Breast epithelium (tissue), 4 donors: ENCODE measurements at places on chromosomes 5 and 9.

- H3K27me3 ChIP-seq = no peaks in the 10 kb centered on the region
- no peaks in the 10 kb centered on the region for H3K36me3 ChIP-seq
- peak overlapping the region; percentile 25 for H3K27ac ChIP-seq
- no peak overlapping the region for H3K4me3 ChIP-seq
Observed at GRCh38 chr9:93177676-93178075, 6.3 kb upstream of the WNK2 start.

DNA sequence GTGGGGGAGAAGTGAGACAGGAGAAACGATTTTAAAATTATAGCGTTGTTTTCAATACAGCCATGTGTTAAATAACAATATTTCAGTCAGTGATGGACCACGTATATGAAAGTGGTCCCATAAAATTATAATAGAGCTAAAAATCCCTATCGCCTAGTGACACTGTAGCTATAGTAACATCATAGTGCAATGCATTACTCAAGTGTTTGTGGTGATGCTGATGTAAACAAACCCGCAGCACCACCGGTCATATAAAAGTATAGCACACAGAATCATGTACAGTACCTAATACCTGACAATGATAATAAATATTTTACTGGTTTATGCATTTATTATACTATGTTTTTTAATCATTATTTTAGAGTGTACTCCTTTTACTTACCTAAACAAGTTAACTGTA, 407.4 kb upstream of the SEMA6A start:
- no peak overlapping the region for H3K4me3 ChIP-seq
- H3K4me1 ChIP-seq = no peaks in the 10 kb centered on the region
- H3K27ac ChIP-seq = no peak overlapping the region
- H3K36me3 ChIP-seq = no peaks in the 10 kb centered on the region

GRCh38 chr5:78586251-78586650, 62.3 kb downstream of the LHFPL2 start:
- H3K4me3 ChIP-seq = no peak overlapping the region
- H3K27me3 ChIP-seq = no peaks in the 10 kb centered on the region
- H3K27ac ChIP-seq = peak overlapping the region; percentile 76
- DNase-seq = no peak
- H3K4me1 ChIP-seq = no peaks in the 10 kb centered on the region

GRCh38 chr5:67434466-67434865, 237.9 kb upstream of the CD180 start:
- no peak overlapping the region for H3K27ac ChIP-seq
- no peak overlapping the region for H3K4me3 ChIP-seq
- no peaks in the 10 kb centered on the region for H3K36me3 ChIP-seq

GRCh38 chr9:135301271-135302263, 178.0 kb upstream of the PPP1R26 start:
- H3K36me3 ChIP-seq = no peaks in the 10 kb centered on the region
- DNase-seq = no peak
- no peak overlapping the region for H3K4me3 ChIP-seq
- no peaks in the 10 kb centered on the region for H3K4me1 ChIP-seq

GRCh38 chr9:13478160-13478559, 198.7 kb upstream of the MPDZ start:
- H3K4me3 ChIP-seq = no peak overlapping the region
- H3K36me3 ChIP-seq = no peaks in the 10 kb centered on the region
- H3K27ac ChIP-seq = peak overlapping the region; percentile 38

GRCh38 chr5:9176641-9177040, 369.2 kb downstream of the SEMA5A start:
- H3K36me3 ChIP-seq = no peaks in the 10 kb centered on the region
- H3K4me1 ChIP-seq = no peaks in the 10 kb centered on the region
- H3K27ac ChIP-seq = no peak overlapping the region
- H3K4me3 ChIP-seq = no peak overlapping the region

DNA sequence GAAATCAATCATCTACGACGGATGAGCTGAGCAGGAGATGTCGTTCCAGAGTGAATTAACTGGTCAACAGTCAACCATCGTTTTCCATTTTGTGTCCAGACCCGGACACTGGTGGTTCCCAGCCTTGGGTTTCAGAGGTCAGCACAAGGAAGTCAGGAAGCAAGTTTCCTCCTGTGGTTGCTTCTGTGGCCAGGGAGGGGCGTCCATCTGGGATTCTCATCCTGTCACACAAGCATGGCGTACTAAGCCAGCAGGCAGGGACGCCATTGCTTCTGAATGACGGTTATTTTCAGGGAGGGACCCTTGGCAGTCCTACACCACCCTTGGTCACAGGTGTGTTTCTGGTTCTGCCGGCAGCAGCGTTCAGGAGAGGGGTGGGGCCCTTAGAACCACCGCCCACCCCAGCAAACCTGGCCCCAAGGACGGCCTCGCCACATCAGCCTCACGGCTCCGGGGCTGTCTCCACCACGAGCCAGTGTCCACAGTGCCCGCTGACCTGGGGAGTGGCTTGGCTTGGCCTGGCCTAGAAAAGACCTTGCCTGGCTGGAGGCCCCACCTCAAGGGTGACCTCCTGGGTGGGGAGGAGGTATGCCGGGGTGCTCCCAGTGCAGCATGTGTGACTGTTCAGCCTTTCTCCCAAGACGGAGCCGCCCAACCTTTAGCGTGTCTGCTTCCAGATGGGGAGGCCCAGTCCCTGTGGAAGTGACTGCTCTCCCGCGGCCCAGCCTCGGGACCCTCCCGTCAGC, 25.2 kb downstream of the NDUFS6 start:
- no peaks in the 10 kb centered on the region for H3K4me1 ChIP-seq
- DNase-seq = no peak
- H3K36me3 ChIP-seq = no peaks in the 10 kb centered on the region
- no peak overlapping the region for H3K27ac ChIP-seq

DNA sequence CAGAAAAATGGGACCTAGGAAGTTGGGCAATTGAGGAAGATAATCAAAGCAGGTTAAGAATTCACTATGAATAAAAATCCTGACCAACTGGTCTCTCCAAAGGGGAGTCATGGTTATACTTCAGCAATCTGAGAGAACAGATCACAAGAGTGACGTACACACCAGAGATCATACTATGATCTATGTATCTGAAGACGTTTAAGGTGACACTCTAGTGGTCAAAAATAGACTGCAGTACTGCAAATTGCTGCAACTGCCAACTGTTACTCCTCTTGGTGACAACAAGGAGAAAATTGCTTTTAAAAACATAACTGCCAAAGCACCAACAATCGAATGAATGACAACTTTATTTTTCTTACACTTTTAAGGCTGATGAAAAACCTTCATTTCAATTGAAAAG, 4.9 kb downstream of the AK6 start:
- no peak overlapping the region for H3K4me3 ChIP-seq
- no peaks in the 10 kb centered on the region for H3K36me3 ChIP-seq
- no peaks in the 10 kb centered on the region for H3K27me3 ChIP-seq
- no peak overlapping the region for H3K27ac ChIP-seq
- DNase-seq = no peak

DNA sequence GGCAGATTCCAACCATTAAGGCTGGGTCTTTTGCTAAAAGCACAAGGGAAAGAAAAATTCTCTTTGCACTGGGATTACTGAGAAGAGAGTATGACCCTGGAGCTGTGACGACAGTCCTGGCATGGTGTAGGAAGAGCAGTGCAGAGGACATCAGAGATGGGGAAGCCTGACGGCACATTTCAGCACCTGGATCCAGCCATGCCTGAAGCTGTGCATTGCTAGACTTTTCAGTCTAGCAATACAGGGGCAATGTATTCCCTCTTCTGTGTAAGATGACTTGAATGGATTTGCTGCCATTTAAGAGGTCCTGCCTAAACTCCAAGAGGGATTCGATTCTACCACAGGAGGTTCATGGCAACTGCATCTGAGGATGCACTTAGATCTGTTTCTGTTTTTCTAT, 12.3 kb upstream of the MRNIP start:
- H3K27ac ChIP-seq = peak overlapping the region; percentile 81
- DNase-seq = no peak
- no peaks in the 10 kb centered on the region for H3K27me3 ChIP-seq
- H3K4me3 ChIP-seq = no peak overlapping the region
- H3K4me1 ChIP-seq = no peaks in the 10 kb centered on the region

DNA sequence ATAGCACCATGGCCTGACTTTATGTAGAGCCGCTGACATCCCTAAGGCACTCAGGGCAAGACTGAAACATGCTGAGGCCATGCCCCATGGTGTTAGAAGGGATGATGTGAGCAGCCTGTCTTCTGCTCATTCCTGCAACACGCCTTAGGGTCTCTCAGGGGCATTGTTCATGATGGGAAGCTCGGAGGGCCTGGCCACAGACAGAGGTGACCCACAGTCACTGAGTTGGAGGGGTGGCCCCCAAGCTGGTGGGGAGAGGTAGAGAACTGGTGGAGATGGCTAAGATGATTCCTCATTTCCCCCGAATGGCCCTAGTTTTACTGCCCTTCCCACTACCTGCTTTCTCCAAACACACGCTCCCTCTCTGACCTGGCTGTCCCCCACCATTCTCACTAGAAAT, 135.2 kb downstream of the BARX1 start:
- no peak overlapping the region for H3K27ac ChIP-seq
- no peaks in the 10 kb centered on the region for H3K4me1 ChIP-seq
- no peaks in the 10 kb centered on the region for H3K36me3 ChIP-seq
- H3K4me3 ChIP-seq = no peak overlapping the region

DNA sequence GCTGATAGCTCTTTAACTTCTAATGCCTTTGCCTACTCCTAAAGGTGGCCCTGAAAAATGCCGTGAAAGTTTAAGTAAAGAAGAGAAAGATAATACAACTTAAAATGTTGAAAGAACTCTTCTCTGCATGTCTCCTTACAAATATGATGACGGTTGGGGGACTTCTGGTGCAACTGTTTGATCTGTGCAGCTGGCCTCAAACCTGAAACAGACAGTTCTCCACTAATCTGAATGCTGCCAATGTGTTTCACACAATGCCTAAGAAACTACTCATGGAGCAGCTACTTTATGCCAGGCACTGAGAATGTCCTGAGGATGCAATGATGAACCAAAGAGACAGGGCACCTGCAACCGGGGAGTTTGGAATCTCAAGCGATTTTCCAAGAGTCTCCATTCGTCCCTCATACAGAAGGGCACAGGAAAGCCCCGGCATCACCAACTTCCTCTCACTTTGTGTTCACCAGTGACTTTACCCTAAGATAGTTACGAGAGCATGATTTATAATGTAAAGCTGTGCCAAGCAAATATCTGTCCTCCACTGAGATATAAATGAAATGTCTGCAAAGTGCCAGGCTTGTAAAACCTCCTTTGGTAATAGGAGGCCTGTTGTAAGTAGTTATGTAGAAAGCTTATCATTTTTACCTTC, 455.4 kb downstream of the SEMA5A start:
- no peak overlapping the region for H3K4me3 ChIP-seq
- H3K27ac ChIP-seq = no peak overlapping the region
- no peaks in the 10 kb centered on the region for H3K4me1 ChIP-seq
- DNase-seq = no peak

GRCh38 chr5:107597247-107597646, 73.5 kb downstream of the EFNA5 start:
- no peak overlapping the region for H3K27ac ChIP-seq
- no peaks in the 10 kb centered on the region for H3K4me1 ChIP-seq
- no peaks in the 10 kb centered on the region for H3K27me3 ChIP-seq
- no peak for DNase-seq
- no peak overlapping the region for H3K4me3 ChIP-seq

DNA sequence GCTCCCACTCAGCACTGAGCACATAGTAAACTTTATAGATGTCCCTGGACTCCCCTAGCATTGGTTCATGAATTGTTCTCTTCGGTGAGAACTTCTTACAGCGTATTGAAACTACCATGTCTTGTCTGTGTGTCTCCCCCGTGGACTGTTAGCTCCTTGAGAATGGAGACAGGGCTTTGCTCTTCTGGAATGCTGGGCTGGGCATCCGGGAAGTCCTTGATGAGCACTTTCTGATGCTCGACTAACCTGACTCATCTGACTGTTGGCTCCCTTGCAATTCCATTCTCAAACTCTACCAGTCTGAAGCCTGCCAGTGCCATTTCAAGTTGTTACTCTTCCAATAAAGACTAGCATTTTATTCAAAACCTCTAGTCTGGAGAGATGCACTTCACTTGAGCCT, 15.0 kb upstream of the PFDN1 start:
- H3K36me3 ChIP-seq = no peaks in the 10 kb centered on the region
- H3K4me3 ChIP-seq = no peak overlapping the region
- no peaks in the 10 kb centered on the region for H3K4me1 ChIP-seq

DNA sequence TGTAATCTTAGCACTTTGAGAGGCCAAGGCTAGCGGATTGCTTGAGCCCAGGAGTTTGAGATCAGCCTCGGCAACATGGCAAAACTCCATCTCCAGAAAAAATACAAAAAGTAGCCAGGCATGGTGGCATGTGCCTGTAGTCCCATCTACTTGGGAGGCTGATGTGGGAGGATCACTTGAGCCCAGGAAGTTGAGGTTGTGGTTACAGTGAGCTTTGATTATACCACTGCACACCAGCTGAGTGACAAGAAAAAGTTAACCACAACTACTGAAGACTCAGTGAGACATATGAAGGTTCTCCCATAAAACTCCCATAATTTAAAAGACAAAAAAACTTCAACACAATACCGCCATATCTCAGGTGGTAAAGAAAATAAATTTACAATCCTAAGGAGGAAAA, 98.0 kb downstream of the NR6A1 start:
- no peak overlapping the region for H3K4me3 ChIP-seq
- no peaks in the 10 kb centered on the region for H3K27me3 ChIP-seq
- no peak overlapping the region for H3K27ac ChIP-seq
- no peak for DNase-seq
- H3K36me3 ChIP-seq = no peaks in the 10 kb centered on the region

DNA sequence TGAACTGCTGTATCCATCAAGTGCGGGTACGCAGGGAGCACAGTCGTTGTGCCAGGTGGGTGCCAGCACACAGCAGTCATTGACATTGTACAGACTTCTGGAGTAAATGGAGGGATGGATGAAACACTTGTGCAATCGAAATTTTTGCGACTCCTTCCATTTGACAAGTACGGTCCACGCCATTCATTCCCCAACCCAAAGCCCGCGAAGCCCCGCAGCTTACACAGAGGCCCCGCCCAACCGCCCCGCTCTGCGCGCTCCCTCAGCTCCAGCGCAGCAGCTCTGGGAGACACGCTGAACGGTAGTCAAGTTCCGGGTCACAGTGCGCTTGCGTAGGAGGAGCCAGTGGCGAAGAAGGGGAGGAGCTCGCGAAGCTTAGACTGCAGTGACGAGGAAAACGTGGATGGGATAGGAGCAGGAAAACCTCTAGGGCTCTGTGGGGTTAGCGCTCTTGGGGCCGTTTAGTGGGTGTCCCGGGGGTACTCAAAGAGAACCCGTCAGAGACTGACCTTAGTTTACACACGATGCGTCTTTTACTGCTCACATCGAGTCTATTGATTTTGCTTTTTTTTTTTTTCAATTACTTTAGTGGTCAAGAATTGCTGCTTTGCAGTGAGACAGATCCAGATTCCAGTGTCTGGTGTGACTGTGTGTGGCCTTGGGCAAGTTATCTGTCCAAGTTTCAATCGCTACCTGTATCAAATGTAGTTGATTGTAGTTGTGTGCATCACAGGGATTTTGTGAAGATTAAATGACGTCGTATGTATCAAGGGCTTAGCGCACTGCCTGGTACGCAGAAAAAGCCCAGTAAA, 15.3 kb upstream of the MSANTD3 start:
- H3K4me3 ChIP-seq = peak overlapping the region; percentile 54
- no peaks in the 10 kb centered on the region for H3K4me1 ChIP-seq
- peak; percentile 85 for DNase-seq
- no peak overlapping the region for H3K27ac ChIP-seq
